ENCODE measurements at places on chromosomes 7 and 10. TPM values are rescaled to one million over a fixed set of nuclear protein-coding genes. Genes with fewer than 3 reads are reported as not detected.

DNA sequence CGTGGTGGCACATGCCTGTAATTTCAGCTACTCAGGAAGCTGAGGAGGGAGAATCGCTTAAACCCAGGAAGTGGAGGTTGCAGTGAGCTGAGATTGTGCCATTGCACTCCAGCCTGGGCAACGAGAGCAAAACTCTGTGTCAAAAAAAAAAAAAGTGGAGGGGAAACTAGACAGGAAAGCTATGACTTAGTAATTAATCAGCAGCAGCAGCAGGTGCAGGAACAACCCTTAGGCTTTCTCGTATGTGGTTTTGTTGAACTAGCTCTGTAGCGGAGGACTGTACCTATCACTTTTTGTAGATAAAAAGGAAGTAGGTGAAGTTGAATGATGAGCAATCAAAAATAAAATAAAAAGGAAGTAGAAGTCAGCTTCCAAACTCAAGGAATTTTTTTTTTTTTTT lies 76.9 kb upstream of the KMT2C start:
- no peak for DNase-seq

DNA sequence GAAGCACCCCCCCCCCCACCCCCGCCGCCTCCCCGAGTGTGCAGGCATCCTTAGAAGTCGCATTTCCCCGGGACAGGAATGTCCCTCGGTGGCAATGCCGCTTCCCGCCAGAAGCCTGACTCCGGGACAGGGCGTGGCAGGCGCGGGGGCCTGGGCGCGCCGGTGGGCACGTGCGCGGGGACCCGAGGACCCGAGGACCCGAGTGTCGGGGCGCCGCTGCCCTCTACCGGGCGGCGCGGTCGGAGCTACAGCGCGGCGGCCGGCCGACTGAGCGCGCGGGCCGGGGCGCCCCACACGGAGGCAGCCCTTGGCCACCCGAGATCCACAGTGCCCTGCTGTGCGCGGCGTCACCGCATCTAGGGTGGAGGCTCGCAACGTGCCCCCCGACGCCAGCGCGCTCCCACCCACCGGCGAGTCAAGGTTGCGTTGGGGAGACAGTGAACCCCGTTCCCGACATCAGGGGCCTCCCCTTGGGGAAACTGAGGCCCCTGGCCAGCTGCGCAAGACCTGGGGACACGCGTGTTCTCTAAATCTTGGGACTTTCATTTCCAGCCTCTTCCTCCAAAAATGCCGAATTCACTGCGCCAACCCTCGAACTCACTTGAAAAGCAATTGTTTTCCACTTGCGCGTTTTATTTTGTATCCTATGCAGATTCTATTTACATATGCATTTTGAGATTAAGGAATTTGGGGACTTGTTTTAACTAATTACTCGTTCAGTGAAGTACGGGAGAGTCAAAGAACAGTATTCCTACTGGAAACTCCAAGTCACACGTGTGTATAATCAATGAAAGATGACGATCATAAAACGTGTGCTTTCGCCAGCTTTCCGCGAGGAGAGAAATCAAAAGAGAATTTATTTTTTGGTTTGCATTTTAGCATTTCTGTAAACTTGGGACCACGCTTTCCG lies 3.1 kb upstream of the CUX1 start:
- DNase-seq, result peak; percentile 55

DNA sequence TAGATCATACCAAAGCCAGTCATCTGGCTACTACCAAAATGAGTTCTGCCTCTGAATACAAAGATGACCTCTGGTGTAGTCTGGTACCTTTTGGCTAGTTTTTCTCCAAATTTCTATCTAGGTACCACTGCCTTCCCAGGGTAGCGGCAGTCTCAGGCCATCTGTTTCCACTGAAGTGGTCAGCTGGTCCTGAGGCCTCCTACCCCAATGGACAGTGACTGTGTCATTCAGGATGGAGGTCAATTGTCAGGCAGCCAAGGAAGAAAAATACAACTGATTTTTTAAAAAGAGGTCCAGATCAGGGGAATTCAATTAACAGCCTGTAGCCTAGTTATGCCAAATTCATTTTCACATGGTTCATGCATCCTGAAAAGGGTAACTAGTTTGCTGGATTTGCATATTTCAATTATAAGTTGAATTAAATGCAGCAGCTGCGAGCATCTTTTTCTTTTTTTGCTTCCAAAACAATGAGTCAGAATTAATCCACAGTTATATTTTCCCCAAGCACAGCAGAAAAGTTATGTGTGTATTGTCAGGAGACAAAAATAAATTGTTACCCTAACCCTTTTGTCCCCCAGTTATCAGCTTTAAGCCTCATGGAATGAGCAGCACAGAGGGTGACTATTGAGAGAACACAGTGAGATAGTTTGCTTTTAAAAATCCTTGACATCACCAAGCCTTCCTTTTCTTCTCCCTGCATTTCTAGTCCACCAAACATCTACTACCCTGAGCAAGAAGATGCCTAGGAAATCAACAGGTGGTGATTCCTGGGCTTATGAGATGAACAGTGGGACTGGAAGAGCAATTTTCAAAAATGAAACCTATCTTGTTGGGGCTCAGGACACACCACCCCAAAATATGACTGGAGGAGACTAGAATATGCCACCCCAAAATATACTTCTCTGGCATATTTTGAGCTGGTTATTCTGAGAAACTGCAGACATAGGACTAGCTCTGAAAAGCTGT lies 27.7 kb downstream of the BCCIP start:
- no peak for DNase-seq

DNA sequence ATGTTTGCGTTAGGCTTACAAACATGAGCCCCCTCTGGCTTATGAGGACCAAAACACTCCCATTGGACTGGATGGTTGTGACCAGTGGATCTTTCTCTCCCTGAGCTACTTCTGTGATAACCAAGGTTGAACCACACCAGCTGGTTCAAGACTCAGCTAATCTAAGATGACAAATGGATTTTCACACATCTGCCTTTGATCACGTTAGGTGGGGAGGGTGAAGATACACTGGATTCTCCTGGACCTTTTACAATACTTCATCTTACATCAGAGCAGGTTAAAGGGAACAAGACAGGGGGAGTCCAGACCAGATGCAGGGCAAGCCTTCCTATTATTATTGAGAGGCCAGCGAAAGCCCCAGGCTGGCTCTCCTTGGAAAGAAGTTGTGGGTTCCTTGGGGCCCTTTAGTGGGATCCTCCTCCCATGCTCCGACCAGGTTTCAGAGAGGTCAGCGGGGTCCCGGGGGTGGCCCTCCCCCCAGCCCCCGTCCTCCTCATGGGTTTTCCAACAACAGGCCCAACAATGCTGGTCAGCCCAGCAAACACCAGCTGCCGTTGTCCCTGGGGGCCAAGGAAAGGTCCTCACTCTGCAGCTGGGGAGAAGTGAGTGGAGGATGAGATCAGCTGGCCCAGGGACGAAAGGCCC lies 2.8 kb downstream of the GFRA1 start:
- DNase-seq, result no peak

- no peak for DNase-seq
Measured at GRCh38 chr10:314381-314780, 179.1 kb downstream of the ZMYND11 start.

- DNase-seq, result no peak
Measured at GRCh38 chr10:66931949-66932343, 6.1 kb downstream of the LRRTM3 start.

GRCh38 chr7:47248797-47249196 lies 333.1 kb downstream of the TNS3 start:
- DNase-seq, result no peak

DNA sequence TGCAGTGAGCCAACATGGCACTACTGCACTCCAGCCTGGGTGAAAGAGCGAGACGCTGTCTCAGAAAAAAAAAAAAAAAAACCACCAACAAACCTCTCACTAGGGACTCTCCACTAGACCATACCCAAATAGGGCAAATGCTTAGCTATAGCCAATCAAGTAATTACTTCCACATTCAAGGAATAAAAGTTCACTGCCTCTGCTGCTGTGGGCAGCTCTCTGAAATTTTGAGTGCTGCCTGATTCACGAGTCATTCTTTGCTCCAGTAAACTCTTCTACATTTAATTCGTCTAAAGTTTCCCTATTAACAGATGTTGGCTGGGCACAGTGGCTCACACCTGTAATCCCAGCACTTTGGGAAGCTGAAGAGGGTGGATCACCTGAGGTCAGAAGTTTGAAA lies 4.7 kb upstream of the NRBF2 start:
- no peak for DNase-seq

- DNase-seq, result no peak
Measured at GRCh38 chr7:82745117-82745516, 301.5 kb upstream of the CACNA2D1 start.

GRCh38 chr10:120953897-120954296 lies 102.7 kb downstream of the WDR11 start:
- DNase-seq, result no peak

- no peak for DNase-seq
Measured at GRCh38 chr7:87935384-87935706, 1.3 kb downstream of the ADAM22 start.

DNA sequence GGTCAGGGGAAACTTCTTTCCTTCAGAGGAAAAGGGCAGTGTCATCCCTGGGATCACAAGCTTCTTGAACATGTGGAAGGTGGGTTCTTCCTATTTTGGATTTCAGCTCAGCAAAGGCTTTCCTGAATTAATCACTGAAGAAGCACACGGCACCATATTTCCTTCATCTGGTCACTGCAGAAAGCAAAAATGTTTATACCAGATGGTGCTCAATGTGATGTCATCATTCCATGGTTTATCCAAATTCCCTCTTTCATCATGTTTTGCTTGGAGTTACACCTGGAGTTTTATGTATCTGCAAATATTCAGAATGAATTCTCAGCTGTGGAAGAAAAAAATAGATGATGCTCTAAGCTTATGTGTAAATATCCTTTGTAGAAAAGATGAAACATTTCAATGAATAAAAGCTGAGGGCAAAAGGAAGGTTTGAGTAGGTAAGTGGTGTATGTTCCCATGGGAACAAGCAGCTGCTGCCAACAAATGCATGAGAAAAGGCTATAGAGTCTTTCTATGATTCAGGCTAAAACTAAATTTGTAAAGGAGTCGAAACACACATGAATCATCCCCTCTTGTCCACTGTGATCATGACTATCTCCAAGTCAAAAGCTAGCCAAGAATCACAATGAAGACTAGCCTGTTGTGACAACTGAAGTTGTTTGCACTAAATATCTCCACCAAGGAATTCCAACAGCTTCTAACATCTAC lies 26.9 kb upstream of the BPGM start:
- DNase-seq, result no peak

DNA sequence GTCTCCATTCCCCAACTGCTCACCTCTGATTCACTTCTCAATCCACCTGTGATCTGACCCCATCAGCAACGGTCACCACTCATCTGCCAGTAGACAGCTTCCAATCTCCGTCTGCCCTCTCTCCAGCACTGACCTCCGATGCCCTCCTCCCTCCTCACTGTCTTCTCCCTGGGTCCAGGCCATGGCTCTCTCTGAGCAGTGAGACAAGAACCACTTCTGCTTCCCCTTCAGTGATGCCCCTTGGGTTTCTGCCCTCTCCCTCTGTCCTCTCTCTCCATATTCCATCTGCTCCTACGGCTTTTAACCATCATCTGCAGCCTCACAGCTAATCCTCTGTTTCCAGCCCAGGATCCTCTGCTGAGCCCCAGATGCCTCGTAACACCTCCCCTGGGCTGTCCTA lies 55.5 kb upstream of the OPALIN start:
- DNase-seq, result no peak

DNA sequence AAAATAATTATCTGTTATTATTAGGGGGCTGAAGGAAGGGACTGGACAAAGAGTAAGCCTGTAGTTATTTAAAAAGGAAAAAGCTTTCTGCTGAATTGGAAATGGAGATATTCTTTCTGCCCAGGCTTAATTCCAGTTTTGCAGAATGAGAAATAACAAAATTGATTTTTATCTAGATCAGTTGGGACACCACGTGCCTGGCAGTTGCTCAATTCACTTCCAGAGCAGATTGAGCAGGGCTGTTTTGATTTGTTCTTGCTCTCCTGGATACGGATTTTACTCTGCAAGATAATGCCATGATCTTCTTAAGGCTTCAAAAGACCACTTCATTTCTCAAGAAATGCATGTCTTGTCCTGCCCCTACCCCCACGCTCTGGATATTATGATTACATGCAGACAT lies 524.3 kb downstream of the TCERG1L start:
- DNase-seq, result no peak

DNA sequence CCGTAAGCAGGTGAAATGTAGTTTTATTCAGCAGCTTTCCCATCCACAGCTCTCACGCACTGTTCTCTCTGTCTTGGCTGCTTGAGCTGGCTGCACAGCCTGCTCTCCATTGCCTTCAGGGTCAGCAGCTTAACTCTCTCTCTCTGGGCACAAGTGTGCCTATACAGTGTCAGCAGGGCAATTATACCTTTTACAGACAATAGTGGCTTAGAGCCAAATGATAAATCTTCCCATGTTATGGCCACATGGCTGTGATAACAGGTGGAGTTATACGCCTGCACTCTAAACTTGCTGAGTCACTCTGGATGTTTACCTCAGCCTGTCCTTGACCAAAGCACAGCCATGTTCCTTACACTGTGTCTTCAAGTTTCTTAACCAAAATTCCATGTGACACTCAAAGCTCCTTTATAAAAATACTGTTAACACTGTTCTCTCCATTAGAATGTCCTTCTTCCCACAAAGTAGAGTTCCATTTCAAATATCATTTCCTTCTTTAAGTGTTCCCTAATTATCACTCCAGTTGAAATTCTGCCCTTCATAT lies 6.1 kb downstream of the RNF133 start:
- no peak for DNase-seq

GRCh38 chr10:28530751-28531150 lies 2.2 kb upstream of the WAC start:
- DNase-seq, result no peak

The HOXA11 gene
- total RNA-seq, result not detected

The EXOC4 gene
- 71.1 TPM for total RNA-seq

The PTPN20 gene
- total RNA-seq, result 0.38 TPM

The IKZF1 gene
- total RNA-seq, result 404 TPM

The CASD1 gene
- total RNA-seq, result 9.6 TPM

The SPDYE11 gene
- total RNA-seq, result not detected

The LIPN gene
- total RNA-seq, result not detected

The C7orf57 gene
- 0.33 TPM for total RNA-seq

The GPAM gene
- 3.8 TPM for total RNA-seq

The NKX6-2 gene
- total RNA-seq, result not detected

The AKR1C4 gene
- total RNA-seq, result not detected
